Activated CD4-positive, CD25-positive, alpha-beta regulatory T cell treated with anti-CD3 and anti-CD28 coated beads, Interleukin-2, amount 50 U/mL, for 72 hours (primary cell): ENCODE measurements at places on chromosomes 3 and 15.

GRCh38 chr3:26118165-26118564 lies 328.3 kb downstream of the OXSM start:
- DNase-seq, result no peak

- no peak for DNase-seq
These were observed 7.0 kb downstream of the ADIPOQ start for GRCh38 chr3:186849374-186849975.

DNA sequence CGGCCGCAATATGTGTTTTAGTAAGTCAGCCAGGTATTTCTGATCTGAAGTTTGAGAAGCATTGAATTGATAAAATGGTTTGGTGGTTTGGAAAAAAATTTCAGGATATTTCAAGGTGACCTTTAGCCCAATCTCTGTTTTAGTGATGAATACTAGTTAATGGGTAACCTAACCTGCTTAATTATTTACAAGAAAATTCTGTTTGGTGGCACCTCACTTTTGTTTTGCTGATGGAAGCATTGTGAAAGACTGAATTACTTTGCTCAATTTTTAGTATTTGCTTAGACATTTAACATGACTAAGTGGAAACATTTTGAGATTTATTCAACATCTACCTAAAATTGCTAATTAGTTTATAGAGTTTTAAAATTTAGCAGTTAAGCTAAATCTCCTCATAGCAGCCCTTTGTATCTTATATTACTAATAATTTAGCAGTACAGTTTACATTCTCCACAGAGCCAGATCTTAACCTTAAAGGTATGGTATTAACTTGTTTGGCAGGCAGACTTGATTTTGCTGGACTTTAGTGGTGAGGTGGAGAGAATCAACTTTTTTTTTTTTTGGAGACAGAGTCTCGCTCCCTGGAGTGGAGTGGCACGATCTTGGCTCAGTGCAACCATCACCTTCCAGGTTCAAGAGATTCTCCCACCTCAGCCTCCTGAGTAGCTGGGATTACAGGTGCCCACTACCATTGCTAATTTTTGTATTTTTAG lies 35.4 kb downstream of the GRAMD1C start:
- DNase-seq, result no peak

DNA sequence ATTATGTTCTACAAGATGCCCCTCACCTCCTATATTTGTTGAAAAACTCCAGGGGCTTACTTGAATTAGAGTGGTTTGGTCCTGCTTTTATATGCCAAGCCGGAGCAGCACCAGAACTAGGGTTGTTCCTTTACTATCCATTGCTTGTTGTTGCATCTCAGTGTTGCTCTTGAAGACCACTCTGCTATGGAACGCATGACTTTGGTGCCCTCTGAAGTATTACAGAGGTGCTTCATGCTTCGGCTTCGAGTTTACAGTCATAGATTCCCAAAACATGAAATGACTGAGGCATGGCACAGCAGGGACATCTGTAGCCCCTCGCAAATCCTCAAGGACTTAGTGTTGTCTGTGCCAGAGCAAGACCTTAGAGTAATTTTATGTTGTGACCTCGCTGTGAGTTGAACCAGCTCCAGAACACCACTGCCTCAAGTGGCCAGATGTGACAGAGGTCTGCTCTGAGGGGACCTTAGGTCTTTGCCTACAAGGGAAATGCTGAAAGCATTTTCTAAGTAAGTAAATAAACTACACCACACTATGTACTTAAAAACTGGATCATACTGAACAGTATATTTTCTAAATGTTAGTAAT lies 67.2 kb upstream of the SIAH2 start:
- DNase-seq, result no peak

DNA sequence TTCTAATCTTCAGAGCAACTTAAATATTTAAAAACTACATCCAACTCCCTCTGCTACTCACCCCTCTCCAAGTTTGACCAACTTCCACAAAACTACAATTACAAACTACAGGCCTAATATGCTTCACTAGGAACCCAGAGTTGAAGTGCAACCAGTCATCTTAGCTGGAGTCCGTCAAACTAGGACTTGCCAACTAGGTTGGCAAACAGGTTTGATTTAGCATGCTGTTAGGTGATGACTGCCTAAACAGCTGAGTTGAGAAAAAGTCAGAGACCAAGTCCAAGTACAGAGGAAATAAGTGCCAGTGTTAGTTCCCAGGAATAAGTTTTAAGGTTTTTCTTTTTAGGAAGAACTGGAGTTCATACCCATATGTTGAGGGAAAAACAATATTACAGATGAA lies 1109.0 kb downstream of the TUSC7 start:
- no peak for DNase-seq

DNA sequence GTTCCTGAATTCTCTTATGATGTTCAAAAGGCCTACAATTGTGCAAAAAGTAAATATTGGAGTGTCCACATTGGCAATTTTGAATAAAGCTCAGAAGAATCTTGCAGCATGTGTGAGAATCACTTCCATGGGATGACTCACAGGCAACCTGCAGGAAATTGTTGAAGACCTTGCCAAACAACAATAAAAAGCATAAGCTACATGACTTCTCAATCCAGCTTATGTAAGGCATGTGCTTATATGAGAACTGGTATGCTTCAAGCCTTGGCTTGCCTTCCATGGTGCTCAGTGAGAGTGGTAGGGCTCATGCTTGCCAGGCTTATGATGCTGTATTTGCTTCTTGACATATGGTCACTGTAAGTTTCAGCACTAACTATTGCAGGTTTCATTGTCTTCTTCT lies 18.4 kb upstream of the BCHE start:
- DNase-seq, result no peak

DNA sequence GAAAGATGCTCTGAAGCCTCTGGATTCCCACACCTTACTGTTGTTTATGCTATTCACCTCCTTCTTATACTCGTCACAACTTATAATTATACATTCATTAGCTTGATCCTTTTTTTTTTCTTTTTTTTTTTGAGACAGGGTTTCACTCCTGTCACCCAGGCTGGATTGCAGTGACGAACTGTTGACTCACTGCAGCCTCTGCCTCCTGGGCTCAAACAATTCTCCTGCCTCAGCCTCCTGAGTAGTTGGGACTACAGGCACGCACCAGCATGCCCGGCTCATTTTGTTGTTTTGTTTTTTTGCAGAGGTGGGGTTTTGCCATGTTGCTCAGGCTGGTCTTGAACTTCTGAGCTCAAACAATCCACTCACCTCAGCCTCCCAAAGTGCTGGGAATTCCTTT lies 143.6 kb downstream of the PLCL2 start:
- no peak for DNase-seq

DNA sequence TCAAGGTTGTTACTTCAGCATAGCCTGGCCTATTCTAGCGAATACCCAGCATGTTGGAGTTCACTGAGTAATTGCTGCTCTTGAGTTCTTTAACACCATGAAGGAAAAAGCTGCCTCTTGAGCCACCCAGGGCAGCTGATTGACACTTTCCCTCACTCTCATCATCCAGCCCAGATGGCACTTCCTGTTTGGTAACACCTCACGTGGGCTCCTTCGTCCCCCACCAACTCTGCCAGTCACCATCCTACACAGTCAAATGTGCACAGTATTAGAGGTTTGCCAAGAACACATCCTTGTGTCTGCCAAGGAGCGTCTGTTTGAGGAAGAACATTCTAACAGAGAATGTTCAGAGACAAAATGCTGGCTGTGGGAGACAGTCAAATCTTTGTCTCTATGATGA lies 266.3 kb downstream of the RPLP1 start:
- DNase-seq, result no peak

- DNase-seq, result no peak
These were observed 22.7 kb downstream of the TRA2B start for GRCh38 chr3:185914911-185915629.

DNA sequence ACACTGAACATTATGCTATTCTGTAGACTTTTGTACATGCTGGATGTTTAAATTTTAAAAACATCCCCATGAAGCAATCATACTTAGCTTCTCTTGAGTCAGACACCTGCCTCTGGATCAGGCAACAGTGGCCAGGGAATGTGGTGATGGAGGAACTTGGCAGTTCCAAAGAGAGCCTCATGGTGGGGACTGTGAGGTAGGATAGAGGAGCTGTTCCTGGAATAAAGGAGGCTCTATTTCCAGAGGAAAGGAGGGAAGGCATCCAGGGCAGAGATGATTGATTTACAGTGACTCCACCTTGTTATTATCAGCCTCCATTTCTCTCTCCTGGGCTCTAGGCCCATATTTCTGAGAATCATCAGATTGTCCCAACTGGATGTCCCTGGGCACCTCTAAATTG lies 35.0 kb upstream of the ABHD17C start:
- DNase-seq, result no peak

DNA sequence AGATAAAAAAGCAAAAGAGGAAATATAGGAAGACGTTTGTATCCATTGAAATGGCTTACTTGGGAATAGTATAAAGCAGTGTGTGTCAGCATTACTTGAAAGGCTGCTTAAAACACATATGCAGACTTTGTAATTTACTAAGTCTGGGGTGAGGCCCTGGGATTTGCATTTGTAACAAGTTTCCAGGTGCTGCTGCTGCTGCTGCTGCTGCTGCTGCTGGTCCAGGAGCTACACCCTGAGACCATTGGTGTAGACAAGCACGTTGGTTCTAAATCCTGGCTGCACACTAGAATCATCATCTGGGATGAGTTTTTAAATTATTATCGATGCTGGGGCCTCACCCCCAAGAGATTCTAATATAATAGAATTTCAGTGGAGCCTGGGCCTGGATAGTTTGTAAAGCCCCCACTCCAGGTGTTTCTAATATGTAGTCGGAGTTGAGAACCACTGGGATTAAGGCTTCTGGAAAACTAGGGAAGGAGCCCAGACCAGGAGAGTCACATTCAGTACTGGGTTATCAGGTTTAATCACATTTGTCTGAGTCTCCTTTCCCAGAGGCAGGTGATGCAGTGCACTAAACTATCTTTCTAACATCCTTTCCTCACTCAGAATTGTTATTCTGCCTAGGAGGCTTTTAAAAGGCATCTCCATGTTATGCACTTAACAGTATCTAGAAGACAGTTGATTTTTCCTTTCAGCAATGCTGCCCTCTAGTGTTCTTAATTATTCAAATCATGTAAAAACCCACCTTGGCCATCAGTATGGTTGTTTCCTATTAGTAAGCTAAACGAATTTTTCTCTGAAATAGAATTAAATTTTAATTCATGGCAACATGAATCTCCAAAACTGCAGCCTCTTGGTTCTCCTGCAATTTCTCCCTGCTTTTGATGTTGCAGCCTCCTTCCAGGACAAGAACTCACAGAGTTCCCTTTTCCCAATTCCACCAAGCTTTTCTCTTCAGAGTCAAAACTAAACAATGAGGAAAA lies 45.4 kb downstream of the SSR3 start:
- DNase-seq, result no peak

- no peak for DNase-seq
These were observed 171.8 kb upstream of the ROPN1 start for GRCh38 chr3:124163689-124164088.

- DNase-seq, result no peak
These were observed 372.3 kb upstream of the IL12A start for GRCh38 chr3:159616234-159616825.

- no peak for DNase-seq
These were observed 11.7 kb downstream of the BAHD1 start for GRCh38 chr15:40452296-40453090.

- DNase-seq, result no peak
These were observed 195.8 kb downstream of the ZMAT3 start for GRCh38 chr3:178875836-178876235.

GRCh38 chr3:165799026-165799425 lies 38.2 kb downstream of the BCHE start:
- DNase-seq, result no peak

DNA sequence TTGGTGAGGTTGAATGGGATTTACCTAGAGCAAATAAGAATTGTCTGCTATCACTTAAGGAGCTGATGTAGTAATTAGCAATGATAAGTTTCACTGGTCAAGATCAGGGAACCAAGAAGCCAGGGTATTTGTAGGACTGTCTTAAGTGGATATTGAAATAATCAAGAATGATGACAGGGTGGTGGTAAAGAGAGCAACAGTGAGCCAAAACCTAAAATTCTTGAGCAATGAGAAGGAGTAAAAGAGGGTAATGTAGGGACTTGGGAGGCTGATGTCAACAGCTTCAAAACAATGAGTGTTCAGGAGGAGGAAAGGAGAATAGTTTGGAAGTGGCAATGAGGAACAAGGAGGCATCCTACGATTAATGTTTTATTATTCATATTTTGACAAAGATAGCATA lies 31.5 kb upstream of the SLC2A2 start:
- DNase-seq, result no peak

DNA sequence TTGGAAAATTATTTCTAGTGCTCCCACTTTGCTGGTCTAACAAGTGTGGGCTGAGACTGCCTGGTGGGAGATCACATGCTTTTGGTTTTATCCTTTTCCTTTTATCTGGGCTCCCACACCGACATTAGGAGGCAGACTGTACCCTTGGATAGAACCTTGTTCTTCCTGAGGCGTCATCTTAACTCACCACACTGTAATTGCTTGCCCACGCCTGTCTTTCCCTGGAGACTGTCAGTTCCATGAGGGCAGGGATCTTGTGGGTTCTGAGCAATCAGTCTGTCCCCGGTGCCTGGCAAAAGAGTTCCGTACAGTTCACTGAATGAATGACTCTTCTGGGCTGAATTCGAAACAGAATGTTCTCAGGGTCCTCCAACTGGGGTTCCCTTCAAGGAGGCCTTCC lies 124.6 kb upstream of the ABHD17C start:
- DNase-seq, result no peak

- DNase-seq, result no peak
These were observed 128.2 kb downstream of the UBE2E2 start for GRCh38 chr3:23331141-23331935.

GRCh38 chr15:100016632-100017031 lies 283.4 kb upstream of the LYSMD4 start:
- no peak for DNase-seq

GRCh38 chr15:51108933-51109550 lies 14.3 kb upstream of the TNFAIP8L3 start:
- DNase-seq, result no peak

- DNase-seq, result no peak
These were observed 130.6 kb upstream of the STT3B start for GRCh38 chr3:31402117-31402516.

GRCh38 chr3:17396036-17396435 lies 346.4 kb downstream of the TBC1D5 start:
- DNase-seq, result no peak

GRCh38 chr3:10783360-10784351 lies 32.4 kb upstream of the SLC6A11 start:
- DNase-seq, result no peak

- no peak for DNase-seq
These were observed 95.1 kb downstream of the APBA2 start for GRCh38 chr15:28980709-28981350.

GRCh38 chr15:98854496-98854895 lies 153.1 kb downstream of the PGPEP1L start:
- DNase-seq, result no peak
